ENCODE measurements at places on chromosomes 2 and 18.

GRCh38 chr2:199070322-199070949 lies 387.3 kb downstream of the SATB2 start:
- no peak for DNase-seq

- no peak for DNase-seq
Measured at GRCh38 chr18:9619990-9620389, 5.6 kb upstream of the PPP4R1 start.

DNA sequence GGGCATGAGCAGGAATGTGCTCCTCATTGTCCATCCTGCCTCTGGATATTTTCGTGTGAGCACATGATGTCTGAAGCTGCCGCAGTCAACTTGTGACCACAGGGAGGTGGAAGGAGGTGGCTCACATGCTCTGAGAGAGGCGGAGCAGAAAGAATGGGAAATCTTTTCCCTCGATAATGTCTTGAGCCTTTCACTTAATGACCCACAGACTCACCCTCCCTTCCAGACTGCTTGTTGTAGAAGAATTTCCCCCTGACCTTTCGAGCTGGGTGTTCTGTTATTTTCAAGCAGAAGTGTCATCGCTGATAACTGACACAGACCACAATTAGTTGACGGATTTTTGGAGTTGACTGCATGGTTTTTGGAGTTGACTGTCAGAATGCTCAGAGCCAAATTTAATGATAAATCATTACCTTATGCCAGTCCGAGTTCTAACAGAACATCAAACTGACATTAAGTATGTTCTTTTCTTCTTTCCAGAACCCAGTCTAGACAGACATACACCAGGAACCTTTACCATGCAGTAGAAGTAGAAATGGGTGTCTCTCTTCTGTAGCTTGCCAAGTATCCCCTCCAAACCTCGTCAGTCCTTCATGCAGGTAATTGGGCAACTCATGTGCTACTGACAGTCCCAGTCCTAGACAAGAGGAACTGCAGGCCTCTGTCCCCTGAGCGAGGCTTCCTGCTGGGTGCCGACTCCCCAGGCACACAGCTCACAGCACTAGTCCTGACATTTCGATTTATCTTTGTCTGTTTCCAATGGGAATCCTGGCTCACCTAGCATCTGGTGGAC lies 29.4 kb upstream of the RTTN start:
- no peak for DNase-seq

DNA sequence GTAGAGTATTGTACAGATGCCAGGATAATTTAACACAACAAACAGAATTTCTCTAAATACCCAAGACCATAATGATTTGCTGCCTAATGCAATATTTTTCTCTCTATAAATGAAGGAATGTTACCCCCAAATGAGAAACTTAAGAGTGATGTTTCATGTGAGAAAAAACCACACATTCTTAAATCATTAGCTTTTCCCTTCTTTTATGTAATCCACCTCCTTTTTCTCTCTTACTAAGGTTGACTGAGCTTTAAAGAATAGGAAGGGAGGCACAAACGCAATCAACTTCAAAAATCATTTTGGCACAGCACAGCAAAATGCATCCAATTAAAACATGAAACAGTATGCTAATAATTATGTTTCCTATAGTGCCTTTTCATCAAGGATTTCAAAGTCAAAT lies 698.1 kb upstream of the CDH2 start:
- no peak for DNase-seq

- no peak for DNase-seq
Measured at GRCh38 chr2:20645761-20646160, 5.1 kb downstream of the HS1BP3 start.

DNA sequence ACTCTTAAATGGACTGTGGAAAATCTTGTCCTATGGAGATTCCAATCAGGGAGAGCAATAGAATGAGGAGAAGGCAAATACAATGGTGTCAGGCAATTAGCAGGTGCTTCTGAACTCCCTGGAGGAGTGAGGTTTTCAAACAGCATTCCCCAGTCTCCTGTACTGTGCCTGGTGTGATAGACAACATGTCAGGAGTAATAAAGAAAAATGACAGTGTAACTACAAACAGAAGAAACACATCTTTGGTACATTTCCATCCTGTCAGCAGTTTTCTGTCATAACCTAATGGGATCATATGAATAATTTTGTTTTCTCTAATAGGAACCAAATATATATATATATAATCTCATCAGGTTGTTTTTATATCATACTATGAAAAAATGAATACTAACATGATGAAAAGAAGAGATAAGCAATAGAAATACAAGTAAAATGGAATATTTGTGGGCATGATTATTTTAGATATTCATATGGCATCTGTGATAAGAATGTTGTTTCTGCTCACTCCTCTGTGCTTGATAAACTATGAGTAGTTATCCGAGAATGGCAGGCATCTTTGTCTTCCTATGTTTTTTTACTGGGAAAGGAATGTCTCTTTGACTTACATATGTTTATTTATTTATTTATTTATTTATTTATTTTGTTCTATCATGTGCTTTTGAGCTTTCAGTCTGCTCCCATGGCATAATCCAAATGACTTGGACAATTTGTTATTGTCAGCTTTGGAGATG lies 441.7 kb downstream of the TXNL1 start:
- DNase-seq, result no peak

DNA sequence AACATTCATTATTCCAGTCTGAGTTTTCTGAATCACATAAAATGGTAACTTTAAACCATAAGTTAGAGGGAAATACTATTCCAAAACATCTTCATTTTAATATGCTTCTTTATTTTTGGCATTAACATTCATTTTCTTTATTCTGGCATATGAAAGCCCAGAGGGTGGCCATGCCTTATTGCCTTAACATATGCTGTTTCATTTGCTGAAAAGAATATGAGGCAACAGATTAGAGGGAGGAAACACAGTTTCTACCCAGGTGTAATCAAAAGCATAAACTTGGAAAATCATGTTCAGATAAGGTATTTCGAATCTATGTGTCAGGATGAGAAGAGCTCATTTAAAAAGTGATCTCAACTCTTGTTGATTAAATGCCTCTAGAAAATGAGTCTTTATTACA lies 379.9 kb upstream of the DSEL start:
- no peak for DNase-seq

- no peak for DNase-seq
Measured at GRCh38 chr2:241546771-241547498, 11.6 kb upstream of the BOK start.

DNA sequence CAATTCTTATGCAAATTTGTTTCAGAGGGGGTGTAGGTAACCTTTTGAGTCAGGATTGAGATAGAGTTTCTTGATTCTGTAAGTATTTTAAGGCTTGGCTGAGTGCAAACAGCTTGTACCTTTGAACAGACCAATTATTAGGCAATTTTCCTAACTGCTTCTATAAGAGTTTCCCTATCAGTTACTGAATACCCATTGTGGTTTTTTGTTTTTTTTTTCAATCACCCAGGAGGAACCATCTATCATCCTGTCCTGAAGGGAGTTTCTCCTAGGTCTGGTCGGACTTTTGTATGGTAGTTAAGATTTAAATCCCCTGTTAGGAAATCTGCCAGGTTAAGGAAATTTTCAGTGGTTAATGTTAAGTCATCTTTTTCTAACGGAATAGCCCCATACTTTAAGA lies 319.4 kb upstream of the SLC39A10 start:
- DNase-seq, result no peak

- no peak for DNase-seq
Measured at GRCh38 chr2:219887870-219888269, 260.4 kb downstream of the SLC4A3 start.

DNA sequence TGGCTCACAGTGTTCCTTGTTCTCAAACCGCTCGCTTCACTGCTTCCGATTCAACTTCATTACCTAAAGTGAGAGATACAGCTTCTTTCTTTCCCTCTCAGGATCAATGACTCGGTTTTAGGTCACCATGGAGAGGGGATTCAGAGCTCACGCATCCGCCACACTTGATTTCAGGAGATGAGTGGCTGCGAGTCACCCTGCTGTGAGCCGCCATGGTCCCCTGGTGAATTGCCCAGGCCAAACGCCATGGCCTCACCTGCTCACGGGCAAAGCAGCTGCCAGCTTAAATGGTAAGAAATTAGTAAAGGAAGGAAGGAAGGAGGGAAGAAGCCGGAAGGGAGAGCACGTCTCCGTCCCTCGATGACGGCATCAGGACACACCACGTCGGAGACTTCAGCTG lies 60.5 kb downstream of the ADNP2 start:
- no peak for DNase-seq

- no peak for DNase-seq
Measured at GRCh38 chr2:74066491-74067203, 81.1 kb downstream of the BOLA3 start.

- DNase-seq, result no peak
Measured at GRCh38 chr2:1675633-1676032, 68.7 kb downstream of the PXDN start.

DNA sequence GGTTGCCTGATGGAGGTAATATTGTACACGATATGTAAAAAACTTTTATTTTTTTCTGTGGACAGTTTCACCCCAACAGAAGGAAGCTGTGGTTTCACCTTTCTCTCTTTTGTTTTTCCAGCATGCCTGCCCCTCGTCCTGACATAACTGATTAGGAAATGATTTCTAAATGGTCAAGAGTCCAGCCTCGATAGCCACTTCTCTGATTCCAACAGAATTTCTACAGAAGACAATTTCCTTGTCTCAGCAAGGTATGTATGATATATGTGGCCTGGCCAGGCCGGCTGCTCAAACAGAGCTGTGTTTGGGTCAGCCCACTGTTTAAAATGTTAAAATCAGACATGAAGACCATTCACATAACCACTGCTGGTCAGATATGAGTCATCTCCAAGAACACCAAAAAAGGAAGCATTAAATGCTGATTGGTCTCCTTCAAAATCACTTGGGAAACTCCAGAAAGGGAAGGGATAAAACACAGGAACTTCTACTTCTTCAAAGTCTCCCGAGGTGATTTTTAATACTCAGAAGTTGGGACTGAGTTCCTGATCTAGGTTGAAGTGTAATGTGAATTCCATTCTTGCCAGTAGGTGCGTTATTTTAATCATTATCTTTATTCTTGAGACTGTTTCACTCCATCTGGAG lies 22.3 kb downstream of the ATP8B1 start:
- DNase-seq, result no peak

DNA sequence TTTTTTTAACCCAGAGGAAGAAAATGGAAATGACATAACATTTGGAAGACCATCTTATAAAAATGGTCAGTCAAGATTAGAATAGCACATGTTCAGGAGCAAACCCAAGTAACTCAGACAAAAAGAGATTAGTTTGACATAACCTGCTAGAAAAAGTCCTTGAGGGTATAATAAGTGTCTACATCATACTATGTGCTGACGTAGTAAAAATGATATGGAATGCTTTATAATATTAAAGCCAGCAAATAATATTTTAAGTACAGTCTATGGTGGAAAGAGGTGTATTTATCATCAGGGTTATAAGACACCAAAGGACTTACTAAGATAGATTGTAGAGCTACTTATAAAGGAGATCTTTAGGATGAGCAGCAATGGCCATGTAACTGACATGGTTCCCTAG lies 169.0 kb downstream of the LTBP1 start:
- DNase-seq, result no peak

DNA sequence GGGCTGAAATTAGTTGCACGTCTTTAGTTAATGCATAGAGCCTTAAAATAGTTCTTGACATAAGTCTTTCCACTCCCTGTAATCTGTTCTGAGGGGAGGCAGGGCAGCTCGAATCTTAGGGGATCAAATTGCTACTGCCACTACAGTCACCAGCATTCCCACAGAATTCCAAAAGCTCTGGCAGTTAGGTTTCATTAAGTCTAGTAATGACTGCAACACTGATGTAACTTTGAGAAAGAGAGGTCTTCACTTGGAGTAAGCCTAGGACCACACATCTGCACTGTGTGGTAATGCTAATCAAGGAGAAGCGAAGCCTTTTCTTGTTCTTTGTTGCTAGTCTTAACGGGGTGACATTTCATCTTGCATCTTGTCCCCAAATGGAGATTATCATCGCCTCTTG lies 19.3 kb upstream of the NCK2 start:
- DNase-seq, result no peak

- no peak for DNase-seq
Measured at GRCh38 chr2:223324402-223324801, 272.4 kb downstream of the KCNE4 start.

- no peak for DNase-seq
Measured at GRCh38 chr2:9991221-9991620, 39.7 kb downstream of the GRHL1 start.

GRCh38 chr2:22282220-22282619 lies 1102.8 kb upstream of the KLHL29 start:
- DNase-seq, result no peak

DNA sequence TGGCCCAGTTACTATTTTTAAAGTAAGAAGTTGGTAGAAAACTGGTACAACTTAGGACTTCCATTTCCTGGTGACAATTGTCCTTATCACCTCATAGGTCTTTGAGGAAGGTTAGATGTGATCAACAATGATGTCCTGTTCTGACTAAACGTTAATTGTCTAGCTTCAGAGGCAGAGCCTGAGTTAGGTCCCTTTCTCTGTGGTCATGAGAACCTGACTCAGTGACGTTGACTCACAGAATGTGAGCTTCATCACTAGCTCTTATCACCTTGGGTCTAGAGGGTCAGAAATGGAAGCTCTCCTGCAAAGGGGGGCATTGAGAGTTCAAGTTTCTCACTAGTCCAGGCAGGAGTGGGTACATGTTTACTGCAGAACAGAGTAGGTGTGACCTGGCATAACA lies 60.6 kb upstream of the ATP8B1 start:
- no peak for DNase-seq

- no peak for DNase-seq
Measured at GRCh38 chr2:6215053-6215452, 522.9 kb downstream of the SOX11 start.
